ENCODE measurements at places on chromosomes 3 and 15.

DNA sequence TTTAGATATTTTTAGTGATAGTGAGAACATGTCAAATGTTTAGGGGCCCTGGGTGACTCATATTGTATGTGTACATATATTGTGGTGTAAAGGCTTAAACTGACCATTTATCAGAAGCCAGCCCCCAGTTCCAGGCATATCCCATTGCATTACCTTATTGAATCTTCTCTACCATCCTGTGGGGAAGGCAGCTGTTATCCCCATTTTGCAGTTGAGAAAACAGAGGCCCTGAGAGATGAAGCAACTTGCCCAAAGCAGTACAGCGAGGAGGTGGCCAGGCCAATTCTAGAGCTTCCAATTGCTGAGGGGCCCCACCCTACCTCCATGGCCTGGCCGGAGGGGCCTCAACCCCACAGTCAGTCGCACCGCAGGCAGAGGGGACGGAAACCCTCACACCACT, 47.9 kb downstream of the ZNF710 start:
- no peak for DNase-seq

DNA sequence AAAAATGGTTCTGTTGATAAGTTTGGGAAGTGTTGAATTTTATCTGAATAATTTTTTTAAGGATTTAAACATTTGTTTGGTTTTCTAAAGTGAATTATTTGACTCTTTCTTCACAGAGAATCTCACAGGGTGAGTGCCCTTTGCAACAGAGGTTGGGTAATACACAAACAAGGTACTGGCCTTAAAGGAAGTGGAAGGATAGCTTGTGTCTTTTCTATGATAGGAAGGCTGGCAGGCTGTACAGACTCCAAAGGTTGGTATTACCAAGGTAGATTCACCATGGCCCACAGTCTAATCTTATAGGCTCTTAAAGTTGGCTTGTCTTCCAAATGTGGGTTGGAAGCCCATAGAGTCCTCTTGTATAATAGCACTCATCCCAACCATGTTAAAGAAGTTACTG, 311.5 kb downstream of the SV2B start:
- DNase-seq = no peak

DNA sequence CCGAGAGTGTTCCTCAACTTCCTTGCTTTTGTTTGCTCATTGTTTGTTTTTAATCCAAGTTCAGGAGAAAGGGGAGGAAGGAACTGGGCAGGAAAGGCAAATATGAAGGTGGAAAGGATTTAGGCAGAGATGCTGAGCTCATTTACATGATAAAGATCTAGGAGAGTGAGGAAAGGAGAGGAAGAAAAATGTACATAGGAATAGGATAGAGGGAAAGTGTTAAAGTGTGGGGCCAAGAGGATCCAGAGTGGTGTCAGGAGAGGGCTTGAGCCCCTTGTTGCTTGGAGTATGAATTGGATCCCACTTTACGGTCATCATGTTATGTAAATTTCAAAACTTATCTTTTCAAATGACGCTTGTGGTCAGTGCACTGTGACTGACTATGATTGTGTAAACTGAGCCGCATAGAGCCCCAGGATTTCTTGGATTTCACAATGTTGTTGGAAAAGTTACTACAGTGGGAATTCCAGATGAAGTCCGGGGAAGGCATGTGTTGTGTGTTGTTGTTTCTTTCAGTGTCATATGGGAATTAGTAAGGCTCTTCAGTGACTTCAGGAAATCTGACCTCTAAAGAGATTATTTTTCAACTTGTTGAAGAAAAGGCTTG, 15.0 kb upstream of the PLD1 start:
- no peak for DNase-seq

GRCh38 chr15:94154255-94154654, 77.1 kb upstream of the MCTP2 start:
- no peak for DNase-seq

Data from GDM1 (cell line).